ENCODE measurements at places on chromosomes 7 and 10.

DNA sequence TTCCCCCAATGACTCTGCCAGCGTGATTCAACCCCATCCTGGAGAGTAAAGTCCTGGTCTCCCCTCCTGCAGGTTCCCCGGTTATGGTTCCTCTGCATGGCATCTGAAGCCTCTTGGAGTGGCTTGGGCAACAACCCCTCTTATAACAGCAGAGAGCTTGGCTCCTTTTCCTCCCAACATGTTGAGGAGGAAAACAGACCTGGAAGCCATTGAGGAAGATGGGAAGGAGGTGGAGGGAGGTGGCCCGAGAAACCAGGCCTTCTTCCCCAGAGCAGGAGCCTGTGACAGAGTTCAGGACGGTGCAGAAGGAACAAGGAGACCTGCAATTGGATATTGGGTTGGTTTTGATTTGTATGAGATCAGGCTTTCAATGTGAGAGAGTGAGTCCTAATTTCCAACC lies 184.0 kb upstream of the ADCY1 start:
- no peak for DNase-seq

- no peak for DNase-seq
Measured at GRCh38 chr7:75033064-75033463, 40.5 kb downstream of the RCC1L start.

- no peak for DNase-seq
Measured at GRCh38 chr7:147053746-147054145, 937.1 kb downstream of the CNTNAP2 start.

GRCh38 chr10:91410638-91411371 lies 661 bp downstream of the HECTD2 start:
- peak; percentile 30 for DNase-seq

DNA sequence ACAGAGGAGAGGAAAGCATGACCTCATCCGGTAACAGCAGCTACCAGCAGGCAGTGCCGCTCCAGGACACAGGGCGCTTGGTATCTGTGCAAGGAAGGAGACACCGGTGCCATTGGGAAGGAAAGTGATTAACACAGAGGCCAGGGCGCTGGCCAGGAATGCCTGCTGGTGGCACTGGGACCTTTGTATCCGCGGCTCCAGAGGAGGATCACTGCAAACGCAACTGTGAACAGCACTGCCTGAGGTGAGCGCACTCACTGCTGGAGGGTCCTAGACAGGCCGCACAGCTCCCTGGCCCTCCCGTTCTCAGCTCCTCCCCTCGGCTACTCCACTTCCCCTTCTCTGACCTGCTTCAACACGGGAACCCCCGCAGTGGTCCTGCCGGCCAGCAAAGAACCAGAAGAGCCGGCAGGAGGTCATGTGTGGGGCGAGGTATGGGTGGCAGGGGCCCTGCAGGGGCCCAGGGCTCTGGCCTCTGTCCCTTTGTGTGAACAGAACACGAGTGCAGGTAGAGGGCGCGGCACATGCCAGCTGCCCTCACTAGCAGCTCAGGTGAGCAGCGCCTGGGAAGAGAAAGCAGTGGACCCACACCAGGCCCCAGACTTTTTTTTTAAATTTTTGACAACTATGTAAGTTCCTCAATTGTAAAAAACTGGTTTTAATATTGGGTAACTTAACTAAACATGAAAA lies 107.6 kb downstream of the VIPR2 start:
- no peak for DNase-seq

GRCh38 chr10:34121781-34122622 lies 693.1 kb downstream of the PARD3 start:
- no peak for DNase-seq

All from cerebellum (tissue), 4 donors.